ENCODE measurements at places on chromosomes 16 and 17. TPM values are rescaled to one million over a fixed set of nuclear protein-coding genes. Genes with fewer than 3 reads are reported as not detected.

SYNRG gene
- 90.3 TPM for total RNA-seq

ANKRD13B gene
- 13.0 TPM for total RNA-seq

KRTAP2-2 gene
- not detected for total RNA-seq

CDH3 gene
- 0.45 TPM for total RNA-seq

TMC5 gene
- not detected for total RNA-seq

CPHXL2 gene
- total RNA-seq, result not detected

SNAI3 gene
- 7.2 TPM for total RNA-seq

SLC16A11 gene
- 0.09 TPM for total RNA-seq

WRAP53 gene
- 25.9 TPM for total RNA-seq

ABCA5 gene
- total RNA-seq, result 14.5 TPM

NTN3 gene
- total RNA-seq, result not detected

TMEM238L gene
- not detected for total RNA-seq

MARCHF10 gene
- not detected for total RNA-seq

GP2 gene
- total RNA-seq, result not detected

TBC1D3K gene
- not detected for total RNA-seq

NBR1 gene
- 49.3 TPM for total RNA-seq

ZNF174 gene
- total RNA-seq, result 11.3 TPM

FAM20A gene
- total RNA-seq, result not detected

CD79B gene
- 41.0 TPM for total RNA-seq

KRTAP1-5 gene
- not detected for total RNA-seq

NRN1L gene
- total RNA-seq, result 0.61 TPM

SLFN12L gene
- total RNA-seq, result 106 TPM

WNT3 gene
- not detected for total RNA-seq

NXPH3 gene
- total RNA-seq, result not detected

RUNDC3A gene
- total RNA-seq, result 0.20 TPM

TLCD2 gene
- total RNA-seq, result 0.11 TPM

GLTPD2 gene
- not detected for total RNA-seq

RNF227 gene
- 3.6 TPM for total RNA-seq

TOX3 gene
- total RNA-seq, result not detected

ASB16 gene
- 0.75 TPM for total RNA-seq

HOXB5 gene
- 0.07 TPM for total RNA-seq

GRB7 gene
- total RNA-seq, result 0.41 TPM

ACSM2A gene
- total RNA-seq, result not detected

B9D1 gene
- 4.2 TPM for total RNA-seq

ZNF23 gene
- 4.9 TPM for total RNA-seq

TANGO6 gene
- 24.6 TPM for total RNA-seq

OTOA gene
- 0.11 TPM for total RNA-seq

ZNF263 gene
- 26.0 TPM for total RNA-seq

ABCC6 gene
- not detected for total RNA-seq

ANKRD11 gene
- total RNA-seq, result 155 TPM

KRT222 gene
- not detected for total RNA-seq

TPSD1 gene
- not detected for total RNA-seq

SEZ6L2 gene
- not detected for total RNA-seq

RASD1 gene
- 0.80 TPM for total RNA-seq

DNAH17 gene
- 0.02 TPM for total RNA-seq

MC1R gene
- total RNA-seq, result 9.1 TPM

ACE gene
- 1.6 TPM for total RNA-seq

RAP1GAP2 gene
- 50.4 TPM for total RNA-seq

HOXB6 gene
- 0.30 TPM for total RNA-seq

NUPR1 gene
- total RNA-seq, result not detected

PRSS36 gene
- 1.3 TPM for total RNA-seq

ST6GALNAC1 gene
- total RNA-seq, result 2.0 TPM

SLC5A11 gene
- 0.41 TPM for total RNA-seq

YBX2 gene
- 1.4 TPM for total RNA-seq

LHX1 gene
- total RNA-seq, result not detected

JPH3 gene
- not detected for total RNA-seq

CNGB1 gene
- not detected for total RNA-seq

CCL16 gene
- not detected for total RNA-seq
